ENCODE measurements at places on chromosomes 3 and 15. TPM values are rescaled to one million over a fixed set of nuclear protein-coding genes. Genes with fewer than 3 reads are reported as not detected.

DNA sequence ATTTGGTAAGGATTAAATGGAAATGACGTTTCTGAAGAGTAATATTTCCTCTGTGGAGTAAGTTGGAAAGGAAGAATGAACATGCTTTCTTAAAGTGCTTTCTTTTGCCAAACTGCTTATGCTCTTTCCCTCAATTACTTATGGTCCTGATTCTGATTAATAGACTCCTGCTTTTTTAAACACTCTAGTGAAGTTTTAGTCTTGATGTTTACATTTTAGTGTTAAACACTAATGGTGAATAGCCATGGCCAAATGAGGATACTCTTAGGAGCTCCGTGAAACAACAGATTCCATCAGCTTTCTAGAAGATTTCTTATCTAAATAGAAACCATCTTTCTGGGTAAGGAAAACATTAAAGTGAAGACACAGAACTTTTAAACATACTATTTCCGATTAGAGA, 117.6 kb downstream of the P3H2 start:
- no peak for DNase-seq

GRCh38 chr3:45236964-45237363, 10.9 kb upstream of the TMEM158 start:
- DNase-seq: no peak

Gene RAD18
- 16.0 TPM for polyA plus RNA-seq

DNA sequence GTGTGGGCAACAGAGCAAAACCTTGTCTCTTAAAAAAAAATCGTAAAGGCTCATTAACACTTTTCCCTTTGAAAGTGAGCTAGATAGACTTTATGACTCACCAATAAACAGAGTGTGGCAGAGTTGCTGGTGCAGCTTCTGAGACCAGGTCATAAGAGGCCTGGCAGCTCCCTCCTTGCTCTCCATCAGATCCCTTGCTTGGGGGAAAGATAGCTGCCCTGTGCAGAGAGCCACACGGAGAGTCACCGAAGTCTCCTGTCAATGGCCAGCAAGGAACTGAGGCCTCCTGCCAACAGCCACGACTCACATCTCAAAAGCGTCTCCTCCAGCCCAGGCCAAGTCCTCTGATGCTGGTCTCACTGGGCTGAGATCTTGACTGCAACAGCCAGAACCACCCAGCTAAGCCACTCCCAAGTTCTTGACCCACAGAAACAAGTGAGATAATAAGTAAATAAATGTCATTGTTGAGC, 8.7 kb upstream of the GP9 start:
- no peak for DNase-seq

DNA sequence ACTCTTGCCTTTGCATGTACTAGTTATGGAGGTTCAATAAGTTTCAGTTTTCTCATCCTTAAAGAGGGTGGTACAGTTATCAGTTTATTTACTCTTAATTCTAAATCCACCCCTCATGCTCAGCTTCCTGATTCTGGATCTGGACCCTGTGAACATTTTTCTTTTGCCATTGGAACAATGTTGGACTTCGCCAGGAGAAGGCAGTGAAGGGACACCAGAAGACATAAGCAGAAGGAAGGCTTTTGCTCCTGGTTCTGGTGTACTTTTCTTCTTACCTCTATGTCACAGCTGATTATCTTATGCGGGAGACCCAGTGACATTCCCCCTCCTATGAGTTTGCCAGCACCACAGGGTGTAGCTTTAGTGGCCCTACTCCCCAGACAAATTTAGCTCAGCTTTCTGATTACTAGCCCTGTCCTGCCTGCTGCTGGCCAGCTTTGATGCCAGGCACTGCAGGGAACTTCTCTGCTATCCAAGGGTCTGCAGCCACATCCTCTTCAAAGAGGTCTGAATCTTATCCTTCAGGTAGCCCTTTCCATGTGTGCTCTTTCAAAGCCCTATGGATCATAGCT, 466.3 kb upstream of the EPHA3 start:
- DNase-seq: no peak

Gene CEMIP
- polyA plus RNA-seq: 2.2 TPM
